NCI-H446 (cell line): ENCODE measurements at places on chromosomes 11 and 22.

- DNase-seq = no peak
Measured at GRCh38 chr11:2744166-2744565, 44.4 kb upstream of the KCNQ1OT1 start.

- no peak for DNase-seq
Measured at GRCh38 chr11:14320020-14320419, 39.0 kb downstream of the RRAS2 start.

- no peak for DNase-seq
Measured at GRCh38 chr11:59801160-59801706, 9.3 kb downstream of the MRPL16 start.

DNA sequence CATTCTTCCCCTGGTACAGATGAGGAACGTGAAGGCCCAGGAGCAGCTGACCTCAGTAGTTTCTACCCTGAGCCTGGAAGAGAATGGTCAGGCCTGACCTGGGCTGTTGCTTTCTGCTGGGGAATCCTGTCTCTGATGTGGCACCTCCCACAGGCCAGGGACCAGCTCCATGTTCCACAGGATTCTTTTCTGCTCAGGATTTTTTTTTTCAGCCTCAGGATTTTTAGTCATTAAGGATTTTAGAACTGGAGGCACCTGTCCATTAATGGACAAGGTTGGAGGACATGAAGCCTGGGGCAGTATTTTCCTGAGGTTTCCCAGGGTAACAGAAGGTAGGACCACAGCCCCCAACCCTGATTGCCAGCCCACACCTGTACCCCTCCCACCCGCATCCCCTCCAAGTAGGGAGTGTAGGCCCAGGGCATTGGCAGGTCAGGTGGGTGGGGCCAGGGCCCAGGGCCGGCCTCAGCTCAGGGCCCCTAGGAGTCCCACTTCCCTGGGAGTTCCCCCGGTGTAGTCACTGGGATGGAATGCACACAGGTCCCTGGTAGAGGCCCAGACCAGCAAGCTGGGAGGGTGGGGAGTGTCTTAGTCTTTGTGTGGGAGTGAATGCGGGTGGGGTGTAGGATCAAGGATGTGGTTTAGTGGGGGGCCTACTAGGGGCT lies 16.1 kb downstream of the BIK start:
- DNase-seq = no peak

- DNase-seq = peak; percentile 87
Measured at GRCh38 chr11:61446211-61446651, 16.3 kb downstream of the SDHAF2 start.

- DNase-seq = peak; percentile 97
Measured at GRCh38 chr11:71928737-71929443, at the start of gene RNF121. Gene RNF121, plus strand, starts transcription at chr11:71929046. Its CDS starts 16 bp downstream, at chr11:71929062.

DNA sequence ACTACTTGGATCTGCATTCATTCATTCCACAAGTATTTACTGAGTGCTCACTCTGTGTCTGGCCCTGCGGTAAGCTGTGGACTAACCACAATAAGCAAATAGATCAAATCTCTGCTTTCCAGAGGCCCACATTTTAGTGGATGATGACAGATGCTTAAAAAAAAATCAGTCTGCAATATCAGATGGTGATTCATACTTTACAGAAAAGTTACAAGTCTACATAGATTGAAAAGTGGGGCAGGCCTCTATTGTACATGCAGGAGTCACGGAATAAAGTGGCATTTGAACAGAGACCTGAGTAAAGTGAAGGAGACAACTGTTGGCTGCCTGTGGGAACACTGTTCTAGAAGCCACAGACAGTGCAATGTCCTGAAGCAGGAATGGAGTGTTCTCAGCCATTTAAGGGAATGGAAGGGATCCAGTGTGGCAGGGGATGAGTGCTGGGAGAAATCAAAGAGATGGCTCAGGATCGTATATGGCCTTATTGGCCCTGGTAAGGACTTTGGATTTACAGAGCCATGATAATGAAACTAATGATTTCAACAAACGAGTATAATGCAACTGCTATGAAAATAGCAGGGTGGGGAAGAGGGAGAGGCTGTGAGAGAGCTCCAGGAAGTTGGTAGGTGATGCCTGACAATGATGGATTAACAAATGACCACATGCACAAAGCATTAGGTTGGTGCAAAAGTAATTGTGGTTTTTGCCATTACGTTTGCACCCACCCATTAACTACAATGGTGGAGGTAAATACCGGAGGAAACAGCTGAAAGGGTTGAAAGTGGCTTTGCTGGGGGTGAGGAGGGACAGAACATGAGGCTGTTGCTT lies 31.1 kb downstream of the TMEM45B start:
- DNase-seq = no peak

DNA sequence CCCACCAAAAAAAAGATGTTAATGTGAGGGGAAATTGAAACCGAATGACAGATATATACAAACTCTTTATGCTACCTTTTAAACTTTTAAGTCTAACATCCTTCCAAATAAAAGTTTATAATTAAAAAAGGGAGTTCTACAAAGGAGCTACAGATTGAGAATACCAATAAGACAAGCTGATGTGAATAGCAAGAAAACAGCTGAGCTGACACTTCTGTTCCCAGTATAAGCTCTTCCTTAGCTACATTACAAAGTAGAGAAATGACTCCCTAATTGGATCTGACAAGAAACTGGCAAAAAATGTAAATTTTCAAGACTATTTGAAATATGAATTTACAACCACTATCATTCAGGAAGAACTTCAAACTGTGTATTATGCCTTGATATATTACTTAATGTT lies 294.6 kb upstream of the SYN3 start:
- no peak for DNase-seq

DNA sequence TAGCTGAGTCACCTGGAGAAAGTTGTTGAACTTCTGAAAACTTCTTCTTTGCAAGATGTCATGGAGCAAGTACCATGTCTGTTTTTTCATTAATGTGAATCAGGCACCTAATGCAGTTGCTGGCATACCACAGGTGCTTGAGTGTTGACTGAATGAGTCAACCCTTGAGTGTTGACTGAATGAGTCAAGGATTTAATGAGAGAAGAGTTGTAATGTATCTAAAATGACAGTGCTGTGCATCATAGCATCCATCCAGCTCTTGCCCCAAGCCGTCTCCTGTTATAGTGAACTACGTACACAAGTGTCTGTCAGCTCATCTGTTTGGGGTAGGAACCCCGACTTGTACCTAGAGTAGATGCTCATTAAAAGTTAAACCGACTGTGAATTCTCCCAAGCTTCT lies 93.1 kb downstream of the CWC15 start:
- DNase-seq = no peak

GRCh38 chr11:94876222-94876621 lies 97.1 kb downstream of the CWC15 start:
- no peak for DNase-seq

- DNase-seq = no peak
Measured at GRCh38 chr11:73019449-73019848, 122.7 kb downstream of the FCHSD2 start.

DNA sequence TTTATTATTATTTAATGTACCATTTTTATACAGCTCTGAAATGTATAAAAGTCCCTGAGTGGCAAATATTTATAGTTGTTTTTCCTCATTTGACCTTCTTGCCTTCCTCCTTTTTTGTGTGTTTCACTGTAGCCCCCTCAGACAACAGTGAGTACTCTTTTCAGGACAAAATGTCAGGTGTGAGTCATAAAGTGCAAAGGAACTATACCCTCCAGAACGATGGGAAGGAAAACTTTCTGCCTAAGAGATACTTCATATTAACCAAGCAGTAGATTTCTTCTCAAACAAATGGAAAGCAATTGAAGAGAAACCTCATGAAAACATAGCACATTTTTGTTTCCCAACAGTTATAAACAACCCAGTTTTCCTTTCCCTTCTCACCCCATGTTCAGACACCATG lies 16.1 kb upstream of the MS4A7 start:
- DNase-seq = no peak

DNA sequence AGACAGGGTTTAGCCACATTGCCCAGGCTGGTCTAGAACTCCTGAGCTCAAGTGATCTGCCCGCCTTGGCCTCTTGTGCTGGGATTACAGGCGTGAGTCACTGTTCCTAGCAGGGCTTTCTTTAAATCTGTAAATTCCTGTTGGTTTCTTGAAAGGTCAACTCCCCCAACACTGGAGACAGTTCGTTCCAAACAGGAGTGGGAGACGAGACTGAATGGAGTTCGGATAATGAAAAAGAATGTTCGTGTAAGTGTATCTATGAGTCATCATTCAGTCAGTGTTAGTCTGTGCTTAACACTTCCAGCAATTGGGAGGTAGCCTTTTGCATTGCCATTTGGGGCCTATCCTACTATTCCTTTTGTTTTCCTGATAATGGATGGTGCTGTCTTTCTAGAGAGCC lies 10.0 kb upstream of the BACE1-AS start:
- DNase-seq = no peak

DNA sequence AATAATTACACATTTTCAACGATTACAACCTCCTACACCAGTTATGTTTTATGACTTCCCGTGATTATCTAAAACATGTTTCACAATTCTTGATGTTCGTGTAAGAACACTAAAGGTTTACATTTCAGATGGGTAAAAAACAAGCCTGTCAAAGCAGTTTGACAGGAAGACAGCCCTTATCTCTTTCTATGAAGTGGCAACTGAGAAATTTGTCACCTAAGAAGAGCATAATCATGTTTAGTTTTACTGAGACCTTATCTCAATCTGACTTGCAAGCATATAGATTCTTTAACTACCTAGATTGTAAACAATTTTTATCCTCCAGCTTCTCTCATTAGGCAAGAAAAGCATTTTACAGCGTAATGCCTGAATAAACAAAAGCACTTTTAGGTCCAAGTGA lies 218.4 kb upstream of the ZBED5 start:
- DNase-seq = no peak

DNA sequence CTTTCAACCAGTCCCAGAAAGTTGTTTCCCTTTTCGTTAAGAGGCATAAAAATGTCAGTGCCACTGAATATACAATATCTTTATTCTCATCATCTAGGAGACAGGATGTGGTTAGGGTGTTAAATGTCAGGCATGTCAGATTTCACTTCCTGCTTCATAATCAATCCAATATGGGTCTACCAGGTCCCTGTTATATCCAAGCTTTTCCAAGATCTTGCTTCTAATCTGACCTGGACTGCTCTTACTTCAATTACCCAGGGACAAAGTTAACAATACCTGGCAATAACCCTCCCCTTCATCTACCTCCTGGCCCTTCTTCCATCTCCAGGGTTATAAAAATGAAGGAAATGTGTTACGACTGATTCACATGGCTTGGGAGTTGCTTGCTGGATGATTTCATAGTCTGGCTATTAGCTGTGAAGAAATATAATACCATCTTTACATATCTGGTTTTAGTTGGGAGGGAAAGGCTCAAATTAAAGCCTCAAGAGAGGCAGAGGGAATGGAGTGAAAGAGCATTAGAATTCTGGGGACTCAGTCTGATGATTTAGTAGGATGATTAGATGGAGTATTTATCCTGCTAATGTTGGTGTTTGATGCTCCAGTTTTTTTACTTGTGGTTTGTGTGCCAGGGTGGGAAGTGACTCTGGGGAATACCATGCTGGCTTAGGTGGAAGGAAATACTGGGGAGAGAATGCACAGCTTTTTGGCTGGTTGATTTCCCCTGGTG lies 534.3 kb downstream of the ETS1 start:
- no peak for DNase-seq

- DNase-seq = no peak
Measured at GRCh38 chr11:64924910-64925284, 408 bp downstream of the PPP2R5B start.

DNA sequence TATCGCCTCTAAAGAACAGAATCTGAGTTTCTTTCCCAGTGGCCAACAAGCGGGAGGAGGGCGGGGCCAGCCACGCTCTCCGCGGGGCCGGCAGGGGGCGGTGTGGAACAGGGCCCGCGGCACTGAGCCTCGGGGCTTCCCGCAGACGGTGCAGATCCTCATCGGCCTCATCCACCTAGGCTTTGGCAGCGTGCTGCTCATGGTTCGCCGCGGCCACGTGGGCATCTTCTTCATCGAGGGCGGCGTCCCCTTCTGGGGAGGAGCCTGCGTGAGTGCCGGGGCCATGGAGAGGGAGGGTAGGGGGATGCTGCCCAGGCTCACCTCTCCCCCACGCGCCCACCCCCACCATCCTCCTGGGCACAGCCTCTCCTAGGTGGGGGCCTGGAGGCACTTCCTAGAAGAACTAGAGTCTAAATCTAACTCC lies 10.7 kb downstream of the MS4A15 start:
- no peak for DNase-seq

DNA sequence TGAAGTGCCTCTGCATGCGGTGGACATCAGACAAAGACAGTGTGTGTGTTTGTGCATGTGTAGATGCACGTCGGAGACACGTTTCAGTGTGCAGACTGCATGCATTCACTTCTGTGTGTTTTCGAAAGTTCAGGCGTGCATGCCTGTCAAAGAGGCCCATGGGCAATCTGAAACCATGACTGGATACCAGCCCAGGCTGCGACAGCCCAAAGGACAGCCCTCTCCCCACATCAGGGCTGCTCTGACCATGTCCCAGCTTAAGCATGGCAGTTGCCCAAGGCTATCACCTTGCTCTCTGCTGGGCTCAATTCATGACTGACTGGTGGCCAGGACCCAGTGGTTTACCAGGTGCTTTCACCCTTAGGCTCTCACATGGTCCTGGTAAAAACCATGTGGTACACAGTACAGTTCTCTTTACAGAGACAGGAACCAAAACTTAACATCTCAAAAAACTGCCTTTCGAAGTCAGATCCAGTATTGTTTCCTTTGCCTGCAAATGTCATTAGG lies 423.7 kb upstream of the CADM1 start:
- DNase-seq = no peak

DNA sequence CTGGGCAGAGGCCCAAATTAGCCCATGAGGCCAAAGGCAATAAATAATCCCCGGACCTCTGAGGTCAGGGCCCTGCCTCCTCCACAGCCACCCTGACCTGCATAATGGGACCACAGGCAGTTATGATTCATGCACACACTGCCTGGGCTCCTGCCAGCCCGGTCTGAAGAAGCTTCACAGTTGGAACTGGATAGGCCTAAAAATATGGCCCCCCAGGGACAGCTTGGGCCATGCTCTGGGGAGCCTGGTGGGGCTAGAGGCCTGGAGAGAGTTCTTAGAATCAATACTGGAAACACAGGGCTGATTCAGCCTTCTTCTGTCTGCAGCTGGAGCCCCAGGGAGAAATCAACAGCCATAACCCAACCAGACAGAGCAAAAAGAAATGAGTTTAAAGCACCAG lies 112.8 kb upstream of the CADM1 start:
- DNase-seq = peak; percentile 63

DNA sequence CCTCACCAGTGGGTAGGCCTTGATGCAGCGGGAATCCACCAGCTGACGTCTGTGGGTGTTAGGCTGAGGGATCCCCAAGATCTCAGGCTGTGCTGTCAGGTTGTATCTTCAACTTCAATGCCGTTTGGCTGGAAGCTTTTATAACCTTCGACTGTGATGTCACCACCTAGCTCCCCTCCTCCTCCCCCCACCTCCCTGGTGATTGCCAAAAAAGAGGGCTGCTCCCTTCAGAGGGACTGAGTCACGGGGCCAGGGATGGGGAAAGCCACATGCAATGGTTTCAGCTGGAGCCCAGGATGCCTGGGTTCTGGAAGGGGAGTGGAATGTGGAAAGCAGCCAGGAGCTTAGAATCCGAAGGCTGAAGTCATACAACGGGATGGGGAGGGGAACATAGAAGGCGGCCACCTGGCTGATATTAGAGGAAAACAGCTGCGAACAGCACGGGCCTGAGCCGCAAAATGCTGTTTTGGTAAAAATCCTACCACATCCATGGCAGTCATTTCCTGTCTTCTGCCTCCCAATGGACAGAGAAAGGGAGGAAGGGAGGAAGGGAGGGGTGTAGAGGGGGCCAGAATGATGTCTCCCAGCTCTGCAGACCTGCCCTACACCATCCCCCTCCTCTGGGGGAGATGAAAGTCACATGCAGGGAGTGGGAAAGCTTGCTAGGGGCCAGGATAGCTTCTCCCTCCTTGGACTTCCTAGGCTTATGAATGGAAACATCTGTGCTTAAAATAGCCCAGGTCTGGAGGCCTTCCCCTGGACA lies at the start of gene LRRN4CL:
Gene LRRN4CL (minus strand): TSS at position 110 of the 763 bp plus-strand sequence. CDS start 1,022 bp downstream, outside the sequence.
- no peak for DNase-seq
